Right lobe of liver (tissue), 6 donors: ENCODE measurements at places on chromosomes 13 and 19. TPM values are rescaled to one million over a fixed set of nuclear protein-coding genes. Genes with fewer than 3 reads are reported as not detected.

The URI1 gene
- total RNA-seq, result 23.3 TPM

The GZMM gene
- not detected for total RNA-seq

The MBD3L3 gene
- not detected for total RNA-seq

The F2RL3 gene
- total RNA-seq, result 0.35 TPM

The CPAMD8 gene
- total RNA-seq, result 1.0 TPM

The CCL25 gene
- total RNA-seq, result not detected

The ZNF723 gene
- total RNA-seq, result not detected

The ZNF784 gene
- total RNA-seq, result 4.4 TPM

The KCNRG gene
- total RNA-seq, result 0.49 TPM

DNA sequence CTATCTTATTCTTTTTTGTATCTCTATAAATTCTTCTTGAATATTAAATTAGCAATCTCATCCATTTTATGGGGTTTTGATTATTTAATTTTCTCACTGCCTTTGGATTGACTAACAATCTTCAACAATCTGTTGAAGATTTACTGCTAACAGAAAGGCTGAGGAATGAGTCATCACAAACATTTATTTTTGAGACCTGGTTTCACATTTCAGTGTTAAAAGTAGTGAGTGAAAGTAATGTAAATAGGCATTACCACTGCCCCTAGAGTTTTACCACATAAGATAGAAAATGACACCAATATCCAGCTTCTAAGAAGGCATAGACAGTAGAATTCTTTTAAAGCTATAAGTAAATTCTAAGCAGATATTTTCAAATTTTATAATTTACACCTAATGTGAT, 472.8 kb downstream of the OLFM4 start:
- no peak overlapping the region for H3K4me3 ChIP-seq
- H3K27ac ChIP-seq, result no peak overlapping the region
- no peaks in the 10 kb centered on the region for H3K4me1 ChIP-seq
- H3K27me3 ChIP-seq, result no peaks in the 10 kb centered on the region
- no peaks in the 10 kb centered on the region for H3K36me3 ChIP-seq
- DNase-seq, result no peak

GRCh38 chr13:40409278-40409677, 257.2 kb downstream of the FOXO1 start:
- no peaks in the 10 kb centered on the region for H3K27me3 ChIP-seq
- no peaks in the 10 kb centered on the region for H3K36me3 ChIP-seq
- no peaks in the 10 kb centered on the region for H3K4me1 ChIP-seq
- DNase-seq, result no peak
- H3K27ac ChIP-seq, result no peak overlapping the region

- H3K36me3 ChIP-seq, result no peaks in the 10 kb centered on the region
- H3K4me1 ChIP-seq, result no peaks in the 10 kb centered on the region
- no peak overlapping the region for H3K4me3 ChIP-seq
- no peaks in the 10 kb centered on the region for H3K27me3 ChIP-seq
- no peak overlapping the region for H3K27ac ChIP-seq
Observed at GRCh38 chr13:51938454-51938853, 72.8 kb downstream of the ATP7B start.

GRCh38 chr13:31543190-31543589, 196.1 kb upstream of the RXFP2 start:
- H3K27me3 ChIP-seq, result no peaks in the 10 kb centered on the region
- H3K27ac ChIP-seq, result no peak overlapping the region
- no peak for DNase-seq
- H3K36me3 ChIP-seq, result no peaks in the 10 kb centered on the region
- no peaks in the 10 kb centered on the region for H3K4me1 ChIP-seq

GRCh38 chr13:25796474-25796873, 255.3 kb downstream of the SHISA2 start:
- H3K27me3 ChIP-seq, result no peaks in the 10 kb centered on the region
- no peaks in the 10 kb centered on the region for H3K36me3 ChIP-seq
- no peak for DNase-seq
- no peak overlapping the region for H3K27ac ChIP-seq
- no peak overlapping the region for H3K4me3 ChIP-seq

- no peak overlapping the region for H3K4me3 ChIP-seq
- H3K4me1 ChIP-seq, result no peaks in the 10 kb centered on the region
- no peaks in the 10 kb centered on the region for H3K36me3 ChIP-seq
- DNase-seq, result no peak
Observed at GRCh38 chr19:21498651-21499050, 6.8 kb upstream of the ZNF429 start.

DNA sequence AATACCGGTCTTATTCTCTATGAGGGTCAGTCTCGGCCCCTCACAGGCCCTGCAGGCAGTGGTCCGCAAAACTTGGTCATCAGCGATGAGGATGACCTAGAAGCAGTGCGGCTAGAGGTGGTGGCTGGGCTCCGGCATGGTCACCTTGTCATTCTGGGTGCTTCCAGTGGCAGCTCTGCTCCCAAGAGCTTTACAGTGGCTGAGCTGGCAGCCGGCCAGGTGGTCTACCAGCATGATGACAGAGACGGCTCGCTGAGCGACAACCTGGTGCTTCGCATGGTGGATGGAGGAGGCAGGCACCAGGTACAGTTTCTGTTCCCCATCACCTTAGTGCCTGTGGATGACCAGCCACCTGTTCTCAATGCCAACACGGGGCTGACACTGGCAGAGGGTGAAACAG, 1.8 kb downstream of the FREM2 start:
- no peaks in the 10 kb centered on the region for H3K27me3 ChIP-seq
- no peak overlapping the region for H3K4me3 ChIP-seq
- no peak overlapping the region for H3K27ac ChIP-seq
- no peaks in the 10 kb centered on the region for H3K4me1 ChIP-seq
- H3K36me3 ChIP-seq, result no peaks in the 10 kb centered on the region
- DNase-seq, result no peak

- no peak overlapping the region for H3K4me3 ChIP-seq
- H3K4me1 ChIP-seq, result no peaks in the 10 kb centered on the region
- no peaks in the 10 kb centered on the region for H3K27me3 ChIP-seq
- H3K27ac ChIP-seq, result no peak overlapping the region
Observed at GRCh38 chr19:14786421-14786851, 8.1 kb upstream of the ADGRE2 start.

DNA sequence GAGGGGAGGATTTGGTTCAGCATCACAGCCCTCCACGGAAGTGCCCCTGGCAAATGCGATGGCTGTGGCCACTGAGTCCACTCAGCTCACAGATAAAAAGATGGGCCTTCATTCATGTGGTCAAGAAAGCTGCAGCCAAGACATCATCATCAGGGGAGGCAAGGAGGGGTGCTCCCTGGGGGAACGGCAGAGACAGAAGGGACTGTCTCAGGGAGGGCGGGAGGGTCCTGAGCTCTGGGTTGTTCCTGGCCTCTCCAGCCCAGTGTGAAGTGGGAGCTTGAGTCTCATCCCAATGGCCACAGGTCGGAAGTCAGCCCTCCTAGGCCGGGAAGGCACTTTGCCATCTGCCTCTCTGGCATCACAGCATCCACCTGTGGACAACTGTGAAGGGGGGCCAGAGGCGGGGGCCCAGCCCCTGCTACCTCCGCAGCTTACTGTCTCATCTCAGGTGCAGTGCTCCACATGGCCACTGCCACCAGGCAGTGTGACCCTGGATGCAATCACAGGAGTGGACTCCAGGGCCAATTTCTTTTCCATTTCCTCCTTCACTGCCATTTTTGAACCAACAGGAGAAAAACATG, 137.8 kb upstream of the SOX1 start:
- H3K4me3 ChIP-seq, result no peak overlapping the region
- no peaks in the 10 kb centered on the region for H3K4me1 ChIP-seq
- H3K27me3 ChIP-seq, result no peaks in the 10 kb centered on the region
- H3K27ac ChIP-seq, result no peak overlapping the region

GRCh38 chr13:21576426-21576825, 27.5 kb downstream of the MICU2 start:
- no peaks in the 10 kb centered on the region for H3K36me3 ChIP-seq
- H3K27ac ChIP-seq, result no peak overlapping the region
- H3K27me3 ChIP-seq, result no peaks in the 10 kb centered on the region
- no peak overlapping the region for H3K4me3 ChIP-seq
- H3K4me1 ChIP-seq, result no peaks in the 10 kb centered on the region
- DNase-seq, result no peak

DNA sequence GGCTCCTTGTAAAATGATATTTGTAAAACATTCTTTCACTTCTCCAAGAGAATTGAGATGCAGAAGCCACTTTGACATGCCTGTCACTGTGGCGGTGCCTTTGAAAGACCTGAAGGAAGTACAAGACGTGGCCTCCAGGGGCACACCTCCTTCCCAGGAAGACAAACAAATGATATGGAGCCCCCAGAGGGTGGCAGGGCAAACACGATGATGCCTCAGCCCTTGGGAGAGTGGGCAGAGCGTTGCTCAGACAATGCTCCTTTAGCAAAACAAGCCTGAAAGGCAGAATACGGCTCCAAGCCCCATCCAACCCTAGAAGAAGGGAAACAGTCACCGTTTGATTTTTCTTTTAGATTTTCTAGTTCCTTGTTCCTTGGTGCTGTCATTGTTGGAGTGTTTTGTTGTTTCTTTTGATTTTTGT, 9.2 kb upstream of the ATP12A start:
- H3K4me3 ChIP-seq, result no peak overlapping the region
- no peak overlapping the region for H3K27ac ChIP-seq
- peak; percentile 25 for DNase-seq

DNA sequence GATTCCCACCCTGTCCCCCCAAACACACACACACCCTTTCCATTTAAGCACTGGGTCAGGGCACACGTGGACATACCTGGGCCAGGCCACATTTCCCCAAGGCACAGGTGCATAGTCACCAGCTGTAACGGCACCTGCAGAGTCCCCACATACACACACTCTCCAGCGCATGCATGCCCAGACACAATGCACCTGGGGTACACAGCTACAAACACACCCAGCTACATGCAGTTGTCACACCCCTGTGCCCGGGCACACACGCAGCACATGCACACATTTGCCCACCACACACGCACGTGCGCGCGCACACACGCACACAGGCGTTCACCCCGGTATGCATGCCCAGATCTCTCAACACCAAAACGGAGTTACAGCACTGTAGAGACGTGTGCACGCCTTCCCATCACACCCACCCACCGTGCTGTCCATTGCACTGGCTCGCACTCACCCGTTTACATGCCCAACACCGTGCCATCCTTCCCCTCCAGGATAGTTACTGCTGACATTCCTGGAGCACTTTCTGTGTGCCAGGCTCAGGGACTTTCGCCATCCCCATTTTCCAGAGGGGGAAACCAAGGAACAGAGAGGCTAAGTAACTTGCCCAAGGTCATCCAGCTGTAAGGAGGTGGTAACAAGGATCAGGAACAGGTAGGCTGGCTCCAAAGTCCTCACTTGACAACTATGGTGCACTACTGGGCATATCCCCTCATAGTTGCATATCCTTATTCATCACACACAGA, 749 bp upstream of the SHANK1 start:
- no peak overlapping the region for H3K27ac ChIP-seq
- H3K36me3 ChIP-seq, result no peaks in the 10 kb centered on the region
- H3K4me3 ChIP-seq, result no peak overlapping the region
- no peak for DNase-seq
- H3K4me1 ChIP-seq, result no peaks in the 10 kb centered on the region

DNA sequence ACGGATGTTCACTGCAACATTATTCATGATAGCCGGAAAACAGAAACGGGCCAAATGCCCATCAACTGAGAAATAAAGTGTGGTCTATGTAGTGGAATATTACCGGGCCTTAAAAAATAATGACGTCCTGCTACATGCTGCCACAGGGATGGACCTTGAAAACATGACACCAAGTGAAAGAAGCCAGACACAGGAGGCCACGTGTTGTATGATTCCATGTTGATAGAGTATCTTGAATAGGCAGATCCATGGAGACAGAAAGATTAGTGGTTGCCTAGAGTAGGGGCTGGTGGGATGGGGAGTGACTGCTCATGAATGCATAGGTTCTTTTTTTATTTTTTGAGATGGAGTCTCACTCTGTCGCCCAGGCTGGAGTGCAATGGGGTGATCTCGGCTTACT, 3.7 kb downstream of the AP2A1 start:
- no peaks in the 10 kb centered on the region for H3K4me1 ChIP-seq
- no peak for DNase-seq
- H3K36me3 ChIP-seq, result no peaks in the 10 kb centered on the region

- no peak overlapping the region for H3K4me3 ChIP-seq
- no peak for DNase-seq
- H3K27ac ChIP-seq, result no peak overlapping the region
- no peaks in the 10 kb centered on the region for H3K27me3 ChIP-seq
- H3K4me1 ChIP-seq, result no peaks in the 10 kb centered on the region
- no peaks in the 10 kb centered on the region for H3K36me3 ChIP-seq
Observed at GRCh38 chr13:86729206-86729605, 930.0 kb upstream of the SLITRK6 start.

DNA sequence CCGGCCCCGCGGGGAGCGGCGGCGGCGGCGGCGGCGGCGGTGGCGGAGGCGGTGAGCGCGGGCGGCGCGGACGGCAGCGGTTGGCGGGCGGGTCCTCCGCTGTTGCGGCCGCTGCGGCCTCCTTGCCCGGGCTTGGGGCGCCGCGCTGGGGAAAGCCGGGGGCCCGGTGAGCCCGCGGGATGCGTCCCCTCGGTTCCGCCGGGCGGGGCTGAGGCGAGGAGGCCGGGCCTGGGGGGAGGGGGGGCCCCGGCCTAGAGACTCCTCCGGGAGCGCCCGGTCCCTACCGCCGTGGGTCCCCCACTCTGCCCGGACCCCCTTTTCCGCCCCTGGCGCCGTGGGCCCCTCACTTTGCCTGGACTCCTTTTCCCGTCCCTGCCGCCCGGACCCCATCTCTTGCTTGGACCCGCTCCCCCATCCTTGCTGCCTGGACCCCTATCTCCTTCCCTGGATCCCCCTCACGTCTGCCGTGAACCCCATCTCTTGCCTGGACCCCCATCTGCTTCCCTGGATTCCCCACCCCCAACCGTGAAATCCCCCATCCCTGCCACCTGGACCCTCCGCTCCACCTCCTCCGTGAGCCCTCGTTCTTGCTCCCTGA, 28.6 kb upstream of the NDUFS7 start:
- no peaks in the 10 kb centered on the region for H3K4me1 ChIP-seq
- peak; percentile 44 for DNase-seq
- peak overlapping the region; percentile 77 for H3K27ac ChIP-seq
- H3K27me3 ChIP-seq, result no peaks in the 10 kb centered on the region

DNA sequence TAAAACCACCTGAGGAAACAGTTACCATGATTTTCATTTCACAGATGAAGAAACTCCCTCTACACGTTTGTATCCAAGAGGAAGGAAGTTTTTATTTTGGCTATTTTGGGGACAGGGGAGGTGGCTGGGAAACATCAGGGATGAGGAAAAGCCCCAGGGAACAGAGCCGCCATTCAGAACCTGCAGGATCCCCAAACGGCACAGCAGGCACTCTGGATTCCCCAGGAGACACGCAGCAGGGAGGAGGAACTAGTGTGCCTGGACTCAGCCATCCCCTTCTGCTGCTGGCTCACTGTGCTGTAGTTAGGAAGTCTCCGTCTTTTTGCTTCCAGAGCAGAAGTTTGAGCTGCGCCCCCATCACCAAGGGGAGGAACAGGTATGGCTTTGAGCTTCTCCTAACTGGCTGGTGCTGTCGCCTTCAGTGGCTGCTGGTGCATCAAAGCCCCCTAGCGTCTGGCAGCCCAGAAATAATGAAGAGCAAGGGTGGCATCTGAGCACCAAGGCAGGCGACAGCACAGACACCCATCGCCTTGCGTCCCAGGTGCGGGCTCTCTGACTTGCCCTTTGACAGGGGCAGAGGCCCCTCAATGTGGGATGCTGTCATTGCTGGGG, 4.2 kb downstream of the NAPA start:
- peak overlapping the region; percentile 23 for H3K4me3 ChIP-seq
- H3K4me1 ChIP-seq, result peaks cover 45% of the 10 kb centered on the region
- H3K36me3 ChIP-seq, result no peaks in the 10 kb centered on the region

- no peak overlapping the region for H3K27ac ChIP-seq
- no peaks in the 10 kb centered on the region for H3K36me3 ChIP-seq
- no peaks in the 10 kb centered on the region for H3K4me1 ChIP-seq
- H3K4me3 ChIP-seq, result no peak overlapping the region
Observed at GRCh38 chr19:41695745-41696144, 7.7 kb upstream of the CEACAM7 start.

- peaks cover 44% of the 10 kb centered on the region for H3K4me1 ChIP-seq
- peak overlapping the region; percentile 85 for H3K27ac ChIP-seq
- DNase-seq, result peak; percentile 79
- H3K4me3 ChIP-seq, result no peak overlapping the region
Observed at GRCh38 chr19:8638078-8638619, 7.7 kb downstream of the NFILZ start.
